Non-pigmented ciliary epithelial cell (primary cell): ENCODE measurements at places on chromosomes 5 and 9.

DNA sequence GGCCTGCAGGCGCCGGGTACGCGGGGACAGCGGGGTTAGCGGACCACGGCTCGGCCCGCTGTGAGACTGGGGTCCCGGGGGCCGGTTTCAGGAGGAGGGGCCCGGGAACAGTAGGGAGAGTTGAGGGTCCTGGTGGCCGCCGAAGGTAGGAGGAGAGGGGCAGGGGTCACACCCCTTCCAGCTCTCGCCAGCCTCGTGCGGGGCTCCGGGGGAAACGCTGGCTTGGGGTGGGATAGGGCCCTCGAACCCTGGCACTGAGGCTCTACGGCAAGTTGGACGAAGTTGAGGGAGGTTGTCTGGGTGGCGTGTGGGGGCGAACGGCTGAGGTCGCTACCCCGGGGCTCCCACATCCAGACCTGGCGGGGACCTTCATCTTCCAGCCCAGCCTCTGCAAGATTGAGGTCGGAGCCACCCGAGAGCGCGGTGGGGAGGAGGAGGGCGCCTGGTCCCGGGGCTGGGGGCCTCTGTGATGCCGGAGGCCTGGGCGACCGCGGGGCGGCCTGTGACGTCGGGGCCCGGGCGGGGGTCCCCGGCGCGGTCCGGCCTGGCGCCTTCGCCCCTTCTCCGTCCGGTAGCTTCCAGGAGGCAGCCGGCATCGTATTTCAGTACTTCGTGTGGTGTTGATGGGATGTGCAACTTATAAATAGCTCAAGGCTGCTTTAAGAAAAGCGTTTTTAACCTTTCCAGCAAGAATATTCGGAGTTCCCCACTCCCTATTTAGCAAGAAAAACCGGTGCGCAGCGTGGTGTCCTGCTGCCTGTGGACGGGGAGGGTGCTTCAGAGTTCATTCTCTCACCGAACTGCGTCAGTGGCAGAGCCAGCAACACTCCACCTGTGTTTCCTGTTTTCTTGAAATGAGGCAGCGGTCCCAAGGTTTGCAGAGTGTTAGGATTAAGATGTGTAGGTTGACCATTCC lies 902 bp downstream of the HABP4 start:
- no peak for DNase-seq

DNA sequence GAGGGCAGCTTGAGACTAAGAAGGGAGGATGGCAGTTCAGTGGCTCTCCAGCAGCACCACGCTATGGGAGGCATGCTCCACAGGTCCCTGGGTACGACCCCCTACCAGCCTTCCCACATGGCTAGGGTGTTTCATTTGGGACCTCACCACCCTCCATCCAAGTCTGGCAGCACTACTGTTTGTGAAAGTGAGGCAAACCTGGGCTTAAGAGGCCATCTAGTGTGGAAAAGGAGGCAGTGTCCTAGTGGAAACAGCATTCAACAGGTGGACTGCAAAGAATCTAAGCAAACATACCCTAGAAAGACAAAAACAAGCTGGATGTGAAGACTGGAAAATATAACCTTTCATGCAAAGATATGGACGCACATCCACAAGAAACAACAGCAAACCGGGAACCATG lies 4.8 kb upstream of the C5orf47 start:
- DNase-seq = no peak

DNA sequence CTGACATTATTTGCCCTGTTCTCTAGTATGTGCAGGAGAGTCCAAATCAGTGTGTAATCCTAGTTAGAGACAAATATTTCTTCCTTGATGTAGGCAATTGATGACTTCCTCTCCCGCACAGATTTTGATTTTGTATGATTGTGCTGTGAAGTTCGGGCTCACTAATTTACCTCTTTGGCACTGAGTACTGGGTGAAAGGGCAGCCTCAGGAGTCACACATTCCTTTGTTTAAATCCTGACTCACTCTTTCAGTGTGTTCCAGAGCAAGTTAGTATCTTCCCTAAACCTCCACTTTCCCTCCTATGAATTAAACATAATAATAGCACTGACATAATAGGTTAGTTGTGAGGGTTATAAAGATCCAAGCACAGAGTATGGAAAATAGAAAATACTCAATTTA lies 269.7 kb downstream of the ISL1 start:
- DNase-seq = no peak

DNA sequence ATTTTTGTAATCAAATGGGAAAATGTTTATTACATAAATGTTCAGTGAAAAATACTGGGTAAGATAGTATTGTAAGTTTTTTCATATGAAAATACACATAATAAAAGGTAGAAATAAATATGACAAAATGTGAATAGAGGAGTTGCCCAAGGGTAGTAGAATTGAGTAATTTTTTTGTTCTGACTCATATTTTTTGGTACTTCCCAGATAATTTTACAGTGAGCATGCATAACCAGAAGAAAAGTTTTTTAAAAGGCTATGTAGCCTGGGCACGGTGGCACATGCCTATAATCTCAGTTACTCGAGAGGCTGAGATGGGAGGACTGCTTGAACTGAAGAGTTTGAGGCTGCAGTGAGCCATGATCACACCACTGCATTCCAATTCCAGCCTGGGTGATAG lies 116.9 kb downstream of the PIP5K1B start:
- no peak for DNase-seq

GRCh38 chr9:93112116-93112863 lies 16.3 kb downstream of the CARD19 start:
- DNase-seq = no peak

- DNase-seq = no peak
These were observed 4.5 kb downstream of the UBE2D2 start for GRCh38 chr5:139565411-139566305.

- no peak for DNase-seq
These were observed 33.8 kb downstream of the MFAP3 start for GRCh38 chr5:154072414-154073171.

GRCh38 chr5:137199966-137200365 lies 299.2 kb downstream of the SPOCK1 start:
- DNase-seq = no peak

- DNase-seq = no peak
These were observed at the start of gene SPATA6L for GRCh38 chr9:4666042-4666699. TSS of gene SPATA6L (minus strand) at chr9:4666480. CDS start at chr9:4666250, 230 bp downstream.

GRCh38 chr5:57366744-57367143 lies 115.9 kb downstream of the ACTBL2 start:
- no peak for DNase-seq

DNA sequence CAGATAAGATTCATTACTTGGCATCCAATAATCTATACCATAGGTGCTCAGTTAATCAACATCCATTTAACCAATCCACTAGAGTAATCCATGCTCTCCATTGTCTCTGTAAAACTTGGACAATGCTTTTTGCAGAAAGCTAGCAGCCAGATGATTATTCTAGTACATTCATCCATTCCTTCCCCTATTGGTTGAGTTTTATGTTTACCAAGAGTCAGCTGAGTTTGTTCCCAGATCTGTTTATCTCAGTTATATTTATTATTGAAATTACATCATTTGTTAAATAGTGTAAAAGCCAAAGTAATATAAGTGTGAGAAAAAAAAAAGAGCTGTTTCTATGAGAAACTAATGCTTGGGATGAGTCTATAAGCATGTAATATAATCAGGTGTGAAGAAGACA lies 63.3 kb upstream of the TMC1 start:
- no peak for DNase-seq

DNA sequence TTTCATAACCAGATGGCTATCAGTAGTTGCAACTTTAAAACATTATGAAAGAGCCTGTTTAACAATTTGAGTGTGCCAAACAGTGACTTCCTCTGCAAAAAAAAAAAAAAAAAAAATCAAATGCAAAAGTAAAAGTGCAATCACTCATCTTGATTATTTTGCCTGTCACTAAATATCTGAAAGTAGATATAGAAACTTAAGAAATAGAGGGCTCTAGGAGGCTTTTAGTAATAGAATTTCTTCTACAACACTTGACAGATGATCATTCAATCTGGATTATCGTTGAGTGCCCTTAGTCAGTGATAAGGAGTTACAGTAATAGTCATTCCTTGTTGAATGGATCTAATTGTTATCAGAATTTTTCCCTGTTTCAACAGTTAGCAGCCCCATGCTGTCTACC lies 101.8 kb downstream of the CETN3 start:
- no peak for DNase-seq

DNA sequence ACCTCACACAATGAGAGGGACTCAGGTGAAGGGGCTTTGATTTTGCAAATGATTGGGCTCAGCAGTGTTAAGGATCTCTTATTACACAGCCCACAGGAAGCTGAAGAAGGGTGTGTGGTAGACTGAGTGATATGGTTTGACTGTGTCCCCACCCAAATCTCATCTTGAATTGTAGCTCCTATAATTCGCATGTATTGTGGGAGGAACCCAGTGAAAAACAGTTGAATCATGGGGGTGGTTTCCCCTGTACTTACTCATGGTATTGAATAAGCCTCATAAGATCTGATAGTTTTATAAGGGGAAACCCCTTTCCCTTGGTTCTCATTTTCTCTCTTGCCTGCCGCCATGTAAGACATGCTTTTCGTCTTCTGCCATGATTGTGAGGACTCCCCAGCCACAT lies 132.5 kb upstream of the FBXL7 start:
- DNase-seq = no peak

- DNase-seq = no peak
These were observed 63.8 kb upstream of the COL15A1 start for GRCh38 chr9:98879963-98880310.

- DNase-seq = no peak
These were observed at the start of gene GPX3 for GRCh38 chr5:151020304-151021110. TSS of gene GPX3 (plus strand) at chr5:151020591. CDS start at chr5:151020655, 64 bp downstream.

DNA sequence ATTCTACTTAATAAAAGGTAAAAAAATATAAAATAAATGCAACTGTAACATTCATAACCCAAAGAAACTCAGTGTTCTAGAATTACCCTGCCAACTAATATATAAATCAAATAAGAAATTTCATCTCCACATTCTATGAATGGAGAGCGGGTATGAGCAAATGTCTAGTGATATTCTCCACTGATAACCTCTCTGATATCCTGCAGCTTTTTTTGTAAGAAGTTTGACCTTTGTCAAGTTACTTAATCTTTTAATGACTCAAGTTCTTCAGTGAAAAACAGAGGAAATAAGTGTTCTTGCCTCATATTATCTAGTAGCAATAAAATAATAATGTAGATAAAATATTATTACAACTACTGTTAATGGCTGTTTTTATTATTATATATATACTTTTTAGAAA lies 1275.6 kb upstream of the CDH9 start:
- no peak for DNase-seq

DNA sequence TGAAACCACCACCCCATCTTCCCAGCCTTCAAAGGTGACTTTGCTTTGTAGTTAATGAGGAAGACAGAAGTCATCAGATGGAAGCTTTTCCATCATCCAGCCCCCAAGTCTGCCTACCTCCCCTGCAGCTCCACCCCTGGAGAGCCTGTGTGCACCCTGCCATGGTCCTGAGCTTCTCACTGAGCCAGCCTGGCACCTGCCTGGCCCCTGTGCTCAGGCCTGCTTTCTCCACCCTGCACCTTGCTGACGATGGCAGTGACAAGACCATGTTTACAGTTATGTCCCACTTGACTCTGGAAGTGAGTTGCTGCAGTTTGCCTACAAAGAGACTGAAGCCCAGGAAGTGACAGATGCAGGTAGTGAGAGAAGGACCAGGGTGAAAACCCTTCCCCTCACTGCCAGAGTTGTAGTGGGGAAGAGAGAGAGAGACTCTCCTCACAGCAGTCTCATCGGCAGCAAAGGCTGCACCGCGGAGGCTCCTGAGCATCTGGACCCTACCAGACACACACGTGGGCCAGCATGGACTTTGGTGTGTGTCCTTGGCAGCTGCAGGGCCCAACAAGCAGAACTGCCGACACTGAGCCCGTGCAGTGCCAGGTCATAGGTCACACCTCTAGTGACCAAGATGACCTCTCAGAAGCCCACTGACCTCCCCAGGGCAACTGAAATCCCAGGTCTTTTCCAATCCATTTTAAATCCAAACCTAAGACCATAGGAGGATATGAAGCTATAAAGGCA lies 107.1 kb downstream of the CACNA1B start:
- DNase-seq = no peak

DNA sequence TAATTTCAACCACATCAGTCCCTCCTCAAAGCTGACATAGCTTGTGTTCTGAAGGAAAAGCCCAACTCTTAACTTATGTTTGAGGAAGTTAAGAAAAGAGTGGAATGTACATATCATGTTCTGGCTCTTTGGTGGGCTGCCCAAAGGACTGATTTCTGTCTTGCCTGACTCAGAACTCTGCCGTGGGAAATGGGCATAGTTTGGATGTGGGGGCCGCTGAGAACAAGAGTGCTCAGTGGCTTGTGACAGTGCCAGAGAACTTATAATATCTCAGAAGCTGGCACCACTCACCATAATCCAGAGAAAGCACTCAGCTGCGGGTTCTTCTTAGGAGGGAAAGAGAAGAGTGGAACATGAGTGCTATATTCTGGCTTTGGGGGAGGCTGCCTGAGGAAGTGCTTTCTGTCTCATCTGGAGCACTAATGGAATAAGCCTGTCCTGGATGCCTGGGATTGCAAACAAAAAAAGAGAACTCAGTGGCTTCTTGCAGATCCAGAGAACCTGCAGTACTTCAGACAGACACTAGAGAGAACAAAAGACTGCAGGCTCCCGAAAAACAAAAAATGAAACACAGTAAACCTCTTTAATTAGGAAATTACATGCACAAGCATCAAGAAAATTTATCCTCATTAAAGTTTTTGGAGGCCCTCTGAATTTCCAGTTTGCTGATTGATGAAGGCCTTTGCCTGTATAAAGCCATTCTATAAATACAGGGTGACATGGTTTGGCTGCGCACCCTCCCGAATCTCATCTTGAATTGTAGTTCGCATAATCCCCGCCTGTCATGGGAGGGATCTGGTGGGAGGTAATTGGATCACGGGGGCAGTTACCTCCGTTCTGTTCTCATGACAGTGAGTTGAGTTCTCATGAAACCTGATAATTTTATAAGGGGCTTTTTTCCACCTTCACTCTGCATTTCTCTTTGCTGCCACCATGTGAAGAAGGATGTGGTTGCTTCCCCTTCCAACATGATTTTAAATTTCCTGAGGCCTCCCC lies 207.0 kb downstream of the DMAC1 start:
- no peak for DNase-seq

DNA sequence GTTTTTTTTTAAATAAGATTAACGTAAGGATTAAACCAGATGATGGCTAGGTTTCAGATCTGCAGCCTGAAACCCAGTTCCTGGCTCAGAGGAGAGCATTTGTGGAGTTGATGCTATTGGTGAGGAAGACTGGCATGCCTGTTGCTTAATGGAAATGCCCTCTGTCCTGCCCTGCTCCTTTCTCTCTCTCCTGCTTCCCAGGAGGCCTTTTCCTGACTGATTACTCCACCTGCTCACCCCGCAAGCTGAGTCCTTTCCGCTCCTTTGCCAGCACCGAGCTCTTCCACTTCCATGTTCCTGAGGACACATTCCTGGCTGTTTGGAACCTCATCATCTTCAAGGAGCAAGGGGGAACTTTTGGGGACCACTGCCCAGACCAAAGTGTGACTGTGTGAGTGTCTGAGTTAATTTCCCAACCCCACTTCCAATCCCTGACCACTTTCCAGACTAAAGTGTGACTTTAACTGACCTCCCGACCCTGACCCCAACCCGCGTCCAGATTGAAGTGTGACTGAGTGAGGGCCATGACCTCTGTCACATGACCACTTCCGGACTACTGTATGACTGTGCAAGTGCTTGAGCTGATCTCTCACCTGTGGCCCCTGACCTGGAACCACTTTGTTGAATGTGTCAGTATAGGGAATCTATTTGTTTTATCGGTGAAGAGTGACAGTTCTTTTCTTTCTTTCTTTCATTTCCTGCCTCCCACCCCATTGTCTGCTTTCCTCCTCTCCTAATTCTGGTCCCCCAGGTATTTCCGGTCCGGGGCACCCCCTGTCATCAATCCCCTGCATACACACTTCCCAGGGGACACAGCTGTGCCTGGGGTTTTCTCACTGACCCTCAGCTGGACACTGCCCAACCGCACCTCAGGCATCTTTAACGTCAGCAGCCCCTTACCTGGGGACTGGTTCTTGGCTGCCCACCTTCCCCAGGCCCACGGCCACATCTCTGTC lies 5.5 kb downstream of the TMEM8B start:
- no peak for DNase-seq
